ENCODE measurements at places on chromosomes 4 and X.
A peak's percentile ranks its signal among the peaks of the same experiment; 100 is the strongest.

DNA sequence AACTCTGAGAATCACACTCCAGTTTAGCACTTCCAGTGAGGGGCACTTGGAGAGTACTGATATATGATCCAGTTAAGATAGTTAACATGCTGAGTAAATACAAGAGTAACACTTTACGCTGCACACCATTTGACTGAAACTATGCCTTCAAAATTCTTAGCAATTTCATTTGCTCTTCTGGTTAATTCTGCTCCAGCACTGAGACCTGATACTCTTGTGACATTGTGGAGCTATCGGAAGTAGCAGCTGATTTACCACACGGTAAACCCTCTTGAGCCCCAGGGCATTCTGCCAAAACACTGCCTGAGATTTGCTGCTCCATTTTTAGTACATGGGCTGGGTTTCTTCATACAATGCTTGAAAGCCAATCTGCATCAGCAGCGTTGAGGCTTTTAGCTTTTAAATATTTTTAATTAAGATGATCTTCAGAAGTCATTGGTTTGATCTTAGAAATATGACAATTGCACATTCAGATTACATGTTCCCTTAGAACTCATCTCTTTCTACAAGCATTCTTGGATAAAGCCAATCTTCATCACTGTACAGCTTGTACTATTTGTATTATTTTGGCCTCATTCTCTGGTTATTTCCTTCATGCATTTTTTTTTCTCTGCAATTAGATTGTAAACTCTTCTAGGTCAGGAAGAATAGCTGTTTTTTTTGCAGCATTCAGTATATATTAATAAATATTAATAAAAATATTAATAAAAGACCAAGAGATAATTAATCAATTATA, 67.8 kb upstream of the ETNPPL start:
- peak; percentile 49 for DNase-seq

DNA sequence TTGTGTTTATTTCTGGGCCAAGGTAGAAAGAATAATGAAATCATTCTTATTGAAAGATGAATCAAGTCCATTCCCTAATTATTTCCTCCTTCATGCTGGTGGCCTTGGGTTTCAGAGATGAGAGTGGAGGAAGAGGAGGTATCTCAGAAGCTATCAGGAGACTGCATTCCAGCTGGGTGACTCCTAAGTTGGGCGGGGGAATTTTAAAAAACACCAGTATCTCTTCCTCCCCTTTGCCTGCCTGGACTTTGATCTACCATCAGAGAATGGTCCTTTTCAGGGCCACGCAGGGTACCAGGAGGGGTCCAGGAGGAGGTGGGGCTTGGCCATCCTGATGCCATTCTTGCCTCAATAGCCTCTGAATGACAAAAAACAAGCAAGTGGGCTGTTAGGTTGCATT, 104.4 kb downstream of the ASMT start:
- no peak for DNase-seq

DNA sequence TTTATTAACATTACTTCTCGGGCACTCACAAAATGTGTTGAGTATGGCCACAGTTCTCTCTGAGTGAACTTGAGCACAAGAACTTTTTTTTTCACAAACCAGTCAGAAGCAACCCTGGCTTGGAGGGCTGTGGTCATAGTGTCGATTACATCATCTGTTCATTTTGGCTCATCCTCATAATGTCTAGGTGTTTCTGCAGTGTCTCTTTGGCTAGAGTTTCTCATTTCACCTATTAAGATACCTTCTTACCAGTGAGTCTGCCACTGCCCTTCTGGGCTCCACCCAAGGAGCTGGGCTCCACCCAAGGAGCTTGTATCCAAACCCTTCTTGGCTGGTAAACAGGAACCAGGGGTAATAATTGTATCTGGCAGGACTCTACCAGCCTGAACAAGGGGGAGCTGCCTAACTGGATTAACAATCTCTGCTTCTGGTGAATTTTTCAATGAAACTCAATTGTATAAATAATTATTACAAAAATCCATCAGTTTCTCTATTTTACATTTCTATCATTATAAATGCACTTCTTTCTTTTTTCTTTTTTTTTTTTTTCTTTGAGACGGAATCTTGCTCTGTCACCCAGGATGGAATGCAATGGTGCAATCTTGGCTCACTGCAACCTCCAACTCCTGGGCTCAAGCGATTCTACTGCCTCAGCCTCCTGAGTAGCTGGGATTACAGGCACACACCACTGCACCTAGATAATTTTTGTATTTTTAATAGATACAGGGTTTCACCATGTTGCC, 667.7 kb upstream of the SLIT2 start:
- DNase-seq = peak; percentile 47

- no peak for DNase-seq
These were observed 43.8 kb upstream of the WDR1 start for GRCh38 chr4:10160281-10160856.

- DNase-seq = no peak
These were observed 106.7 kb downstream of the VSIG4 start for GRCh38 chrX:65933085-65933589.

GRCh38 chrX:84336646-84337045, 148.6 kb upstream of the RPS6KA6 start:
- peak; percentile 75 for DNase-seq

DNA sequence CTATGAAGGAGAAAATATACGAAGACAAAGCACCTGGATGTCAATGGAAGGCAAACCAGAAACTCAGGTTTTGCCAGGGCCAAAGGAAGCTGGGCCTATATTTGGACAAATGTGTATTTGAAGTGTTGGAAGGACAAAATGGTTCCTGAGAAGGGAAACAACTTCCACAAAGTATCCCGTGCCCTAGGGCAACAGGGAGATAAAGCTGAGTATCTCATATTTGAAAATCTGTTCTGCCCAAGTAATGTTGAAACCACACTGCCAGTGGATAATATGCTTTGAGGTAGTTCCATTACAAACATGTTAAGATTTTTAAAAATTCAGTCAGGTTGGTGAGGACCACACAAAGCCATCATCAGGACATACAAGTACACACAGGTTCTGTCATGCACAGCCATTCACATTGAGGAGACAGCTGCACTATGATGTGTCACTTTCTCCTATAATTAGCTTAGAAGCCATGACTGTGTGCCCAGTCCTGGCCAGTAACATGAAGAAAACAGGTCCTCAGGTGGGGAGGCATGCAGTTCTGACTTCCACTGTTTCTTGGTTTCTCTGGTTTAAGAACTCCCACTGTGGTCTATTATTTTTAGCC, 116.4 kb downstream of the PWWP3B start:
- no peak for DNase-seq

- DNase-seq = no peak
These were observed 166.1 kb upstream of the NUDT6 start for GRCh38 chr4:123088501-123088900.

DNA sequence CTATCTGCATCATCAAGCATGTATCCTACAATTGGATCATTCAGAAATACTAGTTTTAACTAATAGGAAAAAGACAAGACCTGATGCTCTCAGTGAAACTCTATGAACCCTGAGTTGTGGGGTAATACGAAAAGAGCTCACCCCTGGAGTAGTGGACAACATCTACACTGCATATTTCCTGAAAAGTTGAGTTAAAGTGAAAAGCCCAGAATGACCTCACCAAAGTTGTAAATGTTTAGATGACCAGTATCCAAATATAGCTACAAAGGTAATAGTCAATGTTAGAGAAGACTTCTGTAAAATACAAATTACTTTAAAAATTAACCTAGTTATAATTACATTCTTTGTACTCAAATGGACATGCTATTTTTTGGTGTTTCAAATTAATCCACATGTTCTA, 52.8 kb upstream of the SRPX start:
- DNase-seq = no peak

DNA sequence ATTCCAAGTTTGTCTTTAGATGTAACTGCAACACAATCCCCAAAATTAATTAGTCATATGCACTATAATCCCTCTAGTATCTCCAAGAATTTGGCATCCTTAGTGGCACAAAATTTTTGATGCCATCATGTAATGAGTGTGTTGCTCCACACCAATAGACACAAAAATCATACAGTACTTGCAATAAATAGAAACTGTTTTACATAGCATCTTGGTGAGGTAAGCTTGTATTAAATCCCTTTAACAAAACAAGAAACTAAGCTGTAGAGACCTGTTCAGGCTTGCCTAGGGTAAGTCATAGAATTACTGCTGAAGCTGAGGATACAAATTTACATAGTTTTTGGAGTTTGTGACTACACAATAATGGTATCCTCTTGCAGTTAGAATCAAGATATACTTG, 64.5 kb upstream of the PRSS12 start:
- peak; percentile 55 for DNase-seq

GRCh38 chr4:87749883-87750282, 49.5 kb upstream of the IBSP start:
- peak; percentile 3 for DNase-seq

- DNase-seq = no peak
These were observed 43.1 kb upstream of the FHDC1 start for GRCh38 chr4:152892974-152893373.

GRCh38 chr4:37453999-37454800, 209.7 kb downstream of the NWD2 start:
- no peak for DNase-seq

GRCh38 chr4:16078195-16078760, 5.5 kb downstream of the PROM1 start:
- DNase-seq = no peak

DNA sequence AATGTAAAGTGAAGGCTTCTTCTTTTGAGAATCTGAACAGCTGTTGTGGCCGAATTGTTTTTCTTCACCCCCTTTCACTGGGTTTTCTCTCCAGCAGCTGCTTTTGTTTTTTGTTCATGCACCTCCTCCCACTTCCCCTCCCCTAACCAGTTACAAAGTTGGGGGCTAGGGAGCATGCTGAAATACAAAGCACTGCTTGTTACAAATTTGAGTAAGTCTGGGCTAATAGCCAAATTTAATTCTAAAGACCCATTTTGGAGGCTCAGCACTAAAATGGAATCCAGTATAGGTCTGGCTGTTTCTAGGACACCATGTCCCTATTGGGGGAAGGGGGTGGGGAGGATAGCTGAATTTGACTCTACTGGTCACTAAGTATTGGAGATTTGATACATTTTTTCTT, 89.2 kb upstream of the GPM6B start:
- no peak for DNase-seq

DNA sequence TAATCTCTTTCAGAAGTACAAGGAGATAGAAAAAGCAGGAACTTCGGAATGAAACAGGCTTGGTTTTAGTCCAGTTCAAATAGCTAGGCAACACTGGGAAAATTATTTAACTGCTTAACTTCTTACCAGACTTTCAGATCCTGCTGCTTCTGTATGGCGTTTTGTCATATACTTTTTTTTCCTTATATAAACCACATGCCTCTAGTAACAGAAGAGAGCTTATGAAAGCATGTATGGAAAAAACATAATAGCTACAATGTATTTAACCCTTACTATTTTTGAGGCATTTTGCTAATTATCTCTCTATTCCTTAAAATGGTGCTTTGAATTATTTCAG, 439.6 kb downstream of the INPP4B start:
- no peak for DNase-seq

GRCh38 chrX:56733459-56734046, 4.5 kb downstream of the NBDY start:
- DNase-seq = peak; percentile 52

GRCh38 chr4:173530326-173531085, 477 bp upstream of the HAND2 start:
- DNase-seq = no peak

DNA sequence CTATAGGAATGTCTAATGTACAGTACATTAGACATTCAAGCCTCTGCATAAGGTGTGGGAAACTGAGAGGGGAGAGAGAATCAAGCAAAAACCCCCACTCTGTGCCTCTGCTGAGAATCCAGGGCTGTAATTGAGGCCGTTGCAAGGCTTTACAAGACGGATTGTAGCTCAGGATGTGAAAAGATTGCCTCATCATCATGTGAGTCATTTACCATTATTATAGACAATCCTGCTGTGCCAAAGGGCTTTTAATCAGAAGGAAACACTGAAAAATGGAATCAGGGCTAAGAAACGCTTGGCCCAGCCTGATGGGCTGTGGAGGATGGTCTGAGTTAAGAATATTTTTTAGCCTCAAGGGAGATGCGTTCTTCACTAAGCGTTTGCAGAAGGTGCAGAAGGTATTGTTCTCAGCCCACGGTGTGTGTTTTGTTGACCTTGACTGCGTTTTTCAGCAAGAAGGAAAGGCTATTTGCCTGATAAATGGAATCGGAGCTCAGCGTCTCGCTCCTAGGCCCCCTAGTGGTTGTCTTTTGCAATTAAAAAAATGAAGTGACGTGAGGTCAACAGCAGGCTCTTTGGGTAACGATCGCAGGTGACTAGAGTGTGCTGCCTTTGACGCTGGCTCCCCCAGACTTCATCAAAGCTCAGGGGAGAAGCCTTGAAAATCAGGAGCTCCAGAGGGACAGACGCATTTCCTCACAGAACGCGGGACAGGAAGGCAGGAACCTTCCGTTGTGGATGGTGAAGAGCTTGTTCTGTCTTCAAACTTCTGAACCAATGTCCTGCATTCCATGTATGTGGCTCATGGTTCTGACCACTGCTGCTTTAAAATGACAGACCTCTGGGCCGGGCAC, 18.1 kb upstream of the CHRNA9 start:
- DNase-seq = peak; percentile 95

GRCh38 chr4:138706201-138706600, 309.4 kb upstream of the NOCT start:
- no peak for DNase-seq

DNA sequence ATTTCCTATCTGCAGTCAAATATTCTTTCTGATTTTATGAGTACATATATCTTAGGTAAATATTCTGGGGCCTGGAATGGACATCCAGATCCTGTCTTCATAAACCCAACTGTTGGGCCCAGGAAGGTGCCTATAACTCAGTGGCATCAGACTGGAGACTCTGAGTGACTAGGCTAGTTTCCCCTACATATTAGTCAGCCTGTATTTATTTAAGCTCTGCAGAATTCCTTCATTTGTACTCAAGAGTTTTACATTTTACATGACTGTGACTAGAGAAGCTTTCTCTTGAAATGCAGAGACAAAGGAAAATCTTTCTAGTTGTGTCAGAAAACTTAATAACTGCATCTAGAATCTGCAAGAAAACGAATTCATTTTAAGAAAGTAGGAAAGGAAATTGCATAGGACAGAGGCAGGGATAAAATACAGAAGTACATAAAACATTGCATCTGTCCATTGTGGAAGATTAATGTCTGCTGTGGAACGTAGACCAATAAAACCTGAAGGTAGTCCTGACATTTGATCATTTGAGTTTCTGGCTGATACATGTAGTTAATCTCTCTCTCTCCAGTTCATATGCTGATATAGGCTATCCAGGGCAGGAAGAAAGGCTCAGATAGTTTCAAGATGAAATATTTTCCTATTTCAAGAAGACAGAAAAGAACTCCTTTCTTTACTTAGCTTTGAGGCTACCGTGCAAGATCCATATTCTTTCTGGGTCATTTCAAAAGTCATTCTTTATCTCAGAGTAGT, 78.2 kb downstream of the OPHN1 start:
- no peak for DNase-seq
